ENCODE measurements at places on chromosomes 13 and 19.

DNA sequence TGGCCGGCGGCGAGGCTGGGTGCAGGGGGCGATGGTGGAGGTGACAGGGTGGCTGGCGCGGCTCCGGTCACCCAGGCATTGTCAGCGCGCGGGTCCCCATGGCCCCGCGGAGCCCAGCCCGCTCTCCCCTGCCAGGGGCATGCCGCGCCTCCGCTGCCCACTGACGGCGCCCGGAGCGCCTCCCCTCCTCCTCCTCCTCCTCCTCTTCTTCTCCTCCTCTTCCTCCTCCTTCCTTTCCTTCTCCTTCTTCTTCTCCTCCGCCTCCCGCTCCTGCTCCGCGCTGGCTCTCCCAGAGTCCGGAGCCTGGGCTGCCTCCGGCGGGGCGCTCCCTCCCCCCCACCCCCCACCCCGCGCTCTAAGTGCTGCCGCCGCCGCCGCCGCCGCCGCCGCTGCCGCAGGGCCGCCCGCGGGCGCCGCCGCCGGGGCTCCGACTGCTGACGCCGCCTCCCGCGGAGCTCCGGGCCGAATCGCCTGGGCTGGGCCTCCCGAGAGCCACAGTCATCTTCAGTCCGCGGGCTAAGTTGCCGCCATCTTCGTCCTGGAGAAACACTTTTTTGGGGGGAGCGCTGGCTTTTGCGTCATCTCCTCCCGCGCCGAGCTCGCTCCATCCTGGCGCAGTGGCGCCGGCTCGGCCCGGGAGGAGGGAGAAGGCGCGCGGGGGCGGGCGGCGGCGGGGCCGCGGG lies 348.3 kb downstream of the LIG4 start:
- no peak for DNase-seq

GRCh38 chr19:45206328-45206727 lies 27.7 kb downstream of the BLOC1S3 start:
- DNase-seq: no peak

DNA sequence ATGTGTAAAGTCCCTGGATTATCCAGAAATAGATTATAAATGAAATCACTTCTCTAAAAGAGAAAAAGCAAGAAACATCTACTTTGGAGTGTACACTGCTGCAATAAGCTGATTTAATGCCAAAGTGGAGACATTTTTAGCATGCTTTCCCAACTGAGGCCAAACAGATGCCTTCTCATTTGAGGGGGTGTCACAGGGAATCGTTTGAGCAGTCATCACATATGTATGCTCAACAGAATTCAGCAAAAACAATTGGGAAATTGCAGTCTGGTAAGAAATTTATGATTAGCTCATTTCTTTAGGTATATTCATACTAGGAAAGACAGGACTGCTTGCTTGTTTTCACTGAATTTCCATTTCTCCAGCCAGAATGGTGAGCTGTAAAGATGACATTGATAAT lies 27.3 kb upstream of the TPP2 start:
- no peak for DNase-seq

DNA sequence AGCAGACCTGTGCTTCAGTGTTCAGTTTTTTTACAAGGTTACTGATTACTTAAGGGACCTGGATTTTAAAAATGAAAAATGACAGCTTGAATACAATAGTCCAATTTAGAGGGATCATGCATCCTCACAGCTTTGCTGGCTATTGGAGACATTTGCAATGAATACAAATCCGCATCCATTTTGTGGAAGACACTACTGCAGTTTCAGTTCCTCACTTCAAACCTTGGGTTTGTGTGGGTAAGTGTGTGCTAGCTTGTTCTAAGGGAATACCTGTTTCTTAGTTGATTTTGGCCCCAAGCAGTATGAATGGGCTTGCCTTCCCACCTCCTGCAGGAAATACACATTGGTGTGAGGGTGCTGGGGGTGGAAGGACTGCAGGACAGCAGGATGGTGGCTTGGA lies 222.4 kb downstream of the OLFM4 start:
- no peak for DNase-seq

DNA sequence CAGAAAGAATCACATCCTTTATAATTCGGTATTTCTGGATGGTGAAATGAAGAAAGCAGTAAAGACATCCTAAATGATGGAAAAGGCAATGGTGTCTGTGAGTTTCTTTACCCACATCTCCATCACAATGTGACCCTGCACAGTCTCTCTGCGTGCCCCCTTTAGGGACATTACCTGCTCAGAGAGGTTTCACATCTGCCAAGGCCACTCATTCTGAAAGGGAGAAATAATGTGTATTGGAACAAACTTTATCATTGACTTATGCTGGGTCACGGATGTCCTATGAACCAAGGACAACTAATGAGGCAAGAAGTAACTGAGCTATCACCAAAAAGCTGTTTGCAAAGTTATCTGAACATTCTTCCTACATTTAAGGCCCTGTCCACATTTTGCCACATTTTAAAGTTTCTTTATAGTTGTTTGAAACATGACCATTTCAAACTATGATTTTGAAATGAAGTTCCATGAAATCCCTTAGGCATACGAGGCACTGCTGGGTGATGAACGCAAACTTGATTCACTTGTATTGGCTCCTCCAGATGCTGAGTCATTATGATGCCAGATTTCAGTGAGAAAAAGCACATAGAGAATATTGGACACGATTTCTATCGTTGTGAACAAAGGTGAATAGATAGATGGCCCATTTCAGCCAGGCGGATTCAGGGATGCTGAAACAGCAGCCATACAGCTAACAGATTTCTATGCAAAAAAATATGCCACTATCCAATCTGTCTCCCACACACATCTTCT lies 63.5 kb upstream of the HMGB1 start:
- DNase-seq: no peak

DNA sequence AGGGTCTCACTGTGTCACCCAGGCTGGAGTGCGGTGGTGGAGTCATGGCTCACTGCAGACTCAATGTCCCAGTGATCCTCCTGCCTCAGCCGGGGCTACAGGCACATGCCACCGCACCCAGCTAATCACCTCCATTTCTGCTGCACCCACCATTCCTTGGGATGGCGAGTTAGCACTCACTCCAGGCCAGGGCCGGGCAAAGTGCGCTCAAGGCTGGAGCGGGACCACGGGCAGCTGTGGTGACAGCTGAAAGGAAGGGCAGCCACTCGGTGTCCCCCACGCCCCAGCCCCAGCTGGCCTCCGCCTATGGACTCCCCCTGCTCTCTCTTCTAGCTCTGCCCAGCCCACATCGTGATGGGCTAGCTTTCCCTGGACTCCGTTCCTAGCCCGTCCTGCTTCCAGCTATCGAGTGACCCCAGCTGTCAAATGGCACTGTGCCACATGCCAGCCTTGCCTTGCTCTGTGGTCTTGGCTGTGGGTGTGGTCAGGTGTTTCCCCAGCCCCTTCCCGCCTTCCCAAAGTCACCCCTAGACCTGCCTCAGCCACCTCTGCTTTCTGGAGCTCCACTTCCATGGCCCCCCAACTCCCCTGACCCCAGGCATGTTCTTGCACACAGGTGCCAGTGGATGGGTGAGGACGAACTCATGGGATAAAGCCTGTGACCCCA lies 4.1 kb downstream of the MICOS13 start:
- DNase-seq: no peak

DNA sequence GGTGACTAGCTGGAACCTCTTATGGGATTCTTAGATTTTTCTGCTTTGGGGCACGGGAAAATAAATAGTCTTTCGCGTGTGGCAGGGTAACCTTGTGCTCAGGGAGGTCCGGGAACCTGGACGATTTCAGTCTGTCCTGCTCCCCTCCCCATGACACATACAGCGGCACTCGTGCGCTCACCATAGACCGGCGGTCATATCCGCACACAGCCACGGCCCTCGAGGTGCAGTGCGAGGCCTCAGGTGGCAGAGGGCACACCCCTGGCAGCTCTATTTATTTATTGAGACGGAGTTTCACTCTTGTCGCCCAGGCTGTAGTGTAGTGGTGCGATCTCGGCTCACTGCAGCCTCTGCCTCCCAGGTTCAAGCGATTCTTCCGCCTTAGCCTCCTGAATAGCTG lies 3.0 kb downstream of the ONECUT3 start:
- no peak for DNase-seq

DNA sequence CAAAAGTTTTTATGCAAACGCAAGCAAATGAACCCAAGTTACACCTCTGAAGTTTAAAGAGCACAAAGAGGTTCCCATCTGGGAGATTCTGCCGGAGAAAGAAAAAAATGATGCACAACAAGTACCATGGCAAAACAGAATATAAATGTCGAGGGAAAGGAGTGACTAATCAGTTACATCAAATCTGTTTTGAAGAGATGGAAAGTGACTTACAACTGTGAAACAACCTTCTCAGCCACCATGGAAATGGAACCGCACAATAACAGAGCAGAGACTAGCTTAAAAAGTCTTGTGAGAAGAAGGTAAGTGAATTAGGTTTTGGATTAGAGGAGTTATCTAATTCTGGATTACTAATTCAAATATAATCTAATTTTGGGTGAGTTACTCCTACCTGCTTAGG lies 2.4 kb downstream of the HSPH1 start:
- DNase-seq: no peak

DNA sequence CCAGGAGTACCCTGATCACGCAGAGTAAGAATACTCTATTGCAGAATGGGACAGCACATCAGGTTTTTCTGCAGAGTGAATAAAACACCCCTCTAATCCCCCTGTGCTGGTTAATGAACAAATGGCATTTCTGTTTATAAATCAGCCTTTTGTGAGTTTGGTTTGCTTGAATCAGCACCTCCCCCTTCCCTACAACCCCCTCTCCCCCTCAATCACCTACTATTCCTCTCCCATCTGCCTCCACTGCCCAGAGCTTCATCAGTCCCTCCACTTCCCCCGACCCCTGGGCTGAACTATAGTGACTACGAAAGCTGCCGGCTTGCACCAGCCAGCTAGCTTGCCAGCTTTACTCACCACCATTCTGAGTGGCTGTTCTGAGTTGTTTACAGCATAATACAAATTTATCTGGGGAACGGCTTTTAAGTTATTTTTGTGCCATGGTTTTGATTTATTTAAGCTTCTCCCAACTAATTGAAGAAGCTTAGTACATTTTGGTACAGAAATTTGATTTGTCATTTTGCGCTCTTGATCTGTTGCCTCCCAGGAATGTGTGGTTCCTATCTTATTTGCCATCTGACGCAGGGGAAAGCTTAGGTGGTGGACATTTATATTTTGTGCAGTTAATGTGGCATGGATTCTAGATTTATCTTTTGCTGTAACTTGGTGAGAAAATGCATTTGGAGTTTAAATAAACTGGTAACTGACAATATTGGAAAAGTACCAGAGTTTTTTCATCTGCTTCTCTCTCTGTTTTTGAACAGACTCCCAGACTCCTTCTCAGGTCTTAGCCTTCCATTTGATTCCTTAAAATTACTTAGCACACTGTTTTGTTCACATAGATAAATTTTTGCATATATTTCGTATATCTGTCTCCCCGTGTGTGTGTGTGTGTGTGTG lies 41.7 kb upstream of the WDFY2 start:
- no peak for DNase-seq

GRCh38 chr19:4521888-4522242 lies 3.6 kb upstream of the PLIN4 start:
- DNase-seq: no peak

DNA sequence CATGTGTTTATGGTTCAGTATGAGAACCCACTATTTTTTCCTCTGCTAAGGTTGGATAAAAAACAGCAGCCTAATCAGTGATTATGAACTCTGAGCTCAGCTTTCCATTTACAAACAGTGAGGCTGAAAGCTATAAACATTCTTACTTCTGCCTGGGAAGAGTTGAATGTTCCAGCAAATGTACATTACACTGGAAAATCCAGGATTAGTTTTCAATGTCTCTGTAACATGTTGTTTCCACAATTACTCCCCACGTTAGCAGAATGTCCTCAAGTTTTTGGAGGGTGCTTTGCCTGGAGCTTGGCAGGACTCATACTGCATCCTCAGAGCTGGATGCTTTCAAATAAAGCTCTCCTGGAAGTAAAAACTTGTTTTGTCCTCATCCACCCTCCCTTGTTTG lies 150.4 kb downstream of the POSTN start:
- no peak for DNase-seq

- DNase-seq: no peak
Observed at GRCh38 chr13:30153545-30154426, 153.6 kb downstream of the KATNAL1 start.

- DNase-seq: no peak
Observed at GRCh38 chr13:45219938-45220375, 19.1 kb upstream of the KCTD4 start.

- no peak for DNase-seq
Observed at GRCh38 chr13:100984085-100984705, 309.6 kb upstream of the TMTC4 start.

- no peak for DNase-seq
Observed at GRCh38 chr13:71312923-71313322, 554.1 kb downstream of the DACH1 start.

- DNase-seq: no peak
Observed at GRCh38 chr19:15563325-15563794, 51.7 kb upstream of the CYP4F8 start.

- DNase-seq: no peak
Observed at GRCh38 chr19:3110126-3110825, 16.1 kb downstream of the GNA11 start.

- DNase-seq: peak; percentile 83
Observed at GRCh38 chr13:98484289-98485219, 92.4 kb downstream of the STK24 start.

DNA sequence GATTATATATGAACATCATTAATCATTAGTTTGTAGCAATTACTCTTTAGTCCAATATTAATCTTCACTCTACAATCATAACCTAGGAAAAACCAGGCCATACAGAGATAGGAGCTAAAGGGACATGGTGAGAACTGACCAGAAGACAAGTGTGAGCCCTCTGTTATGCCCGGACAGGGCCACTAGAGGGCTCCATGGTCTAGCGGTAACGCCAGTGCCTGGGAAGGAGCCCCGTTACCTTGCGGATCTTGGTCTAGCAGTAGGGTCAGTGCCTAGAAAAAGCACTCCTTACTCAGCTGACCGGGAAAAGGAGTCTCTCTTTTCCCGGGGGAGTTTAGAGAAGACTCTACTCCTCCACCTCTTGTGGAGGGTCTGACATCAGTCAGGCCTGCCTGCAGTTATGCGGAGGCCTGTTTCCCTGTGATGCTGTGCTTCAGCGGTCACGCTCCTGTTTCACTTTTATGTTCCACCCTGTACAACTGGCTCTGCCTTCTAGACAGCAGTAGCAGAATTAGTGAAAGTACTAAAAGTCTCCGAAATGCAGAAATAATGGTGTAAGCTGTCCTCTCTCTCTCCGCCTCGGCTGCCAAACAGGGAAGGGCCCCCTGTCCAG lies 13.8 kb downstream of the OR7D4 start:
- peak; percentile 33 for DNase-seq

DNA sequence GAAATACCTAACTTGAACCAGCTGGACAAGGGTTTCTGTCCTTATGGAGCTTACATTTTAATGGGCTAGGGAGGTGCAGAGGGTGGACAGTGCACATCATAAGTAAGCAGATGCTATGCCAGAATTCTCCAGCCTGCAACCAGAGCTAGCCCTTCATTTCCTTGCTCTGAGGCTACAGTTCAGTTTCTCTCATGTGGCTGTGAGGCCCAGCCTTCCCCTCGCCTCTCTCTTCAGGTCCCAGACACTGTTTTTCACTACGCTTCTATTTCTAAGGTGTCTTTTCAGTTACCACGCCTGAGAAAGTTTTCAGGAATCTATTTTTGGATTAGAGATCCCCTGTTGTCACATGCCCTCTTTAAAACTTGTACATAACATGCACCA lies 141.9 kb downstream of the PCCA start:
- DNase-seq: no peak

All from iPS DF 19.7 (cell line).